ENCODE measurements at places on chromosomes 3 and 15.

DNA sequence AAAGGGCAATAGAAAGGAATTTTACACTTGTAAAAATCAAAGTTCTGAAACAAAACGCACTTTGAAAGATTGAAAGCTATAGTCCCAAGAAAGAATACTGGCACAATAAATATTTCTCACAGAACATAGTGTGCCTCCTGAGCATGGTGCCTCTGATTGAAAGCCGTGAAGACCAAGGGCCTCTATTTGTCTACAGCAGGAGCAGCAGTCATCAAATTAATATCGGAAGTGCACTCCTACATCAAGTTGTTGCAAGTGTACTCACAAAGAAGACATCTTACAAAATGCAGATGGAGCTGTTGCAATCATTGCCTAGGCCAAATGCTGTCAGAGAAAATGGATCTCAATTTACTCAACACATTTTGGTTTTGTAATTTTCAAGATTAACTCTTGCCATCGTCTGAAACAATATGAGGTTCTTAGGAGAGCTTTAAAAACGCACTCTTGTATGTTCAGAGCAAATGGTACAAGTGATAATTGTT lies 9.2 kb upstream of the WDR49 start:
- no peak for DNase-seq

DNA sequence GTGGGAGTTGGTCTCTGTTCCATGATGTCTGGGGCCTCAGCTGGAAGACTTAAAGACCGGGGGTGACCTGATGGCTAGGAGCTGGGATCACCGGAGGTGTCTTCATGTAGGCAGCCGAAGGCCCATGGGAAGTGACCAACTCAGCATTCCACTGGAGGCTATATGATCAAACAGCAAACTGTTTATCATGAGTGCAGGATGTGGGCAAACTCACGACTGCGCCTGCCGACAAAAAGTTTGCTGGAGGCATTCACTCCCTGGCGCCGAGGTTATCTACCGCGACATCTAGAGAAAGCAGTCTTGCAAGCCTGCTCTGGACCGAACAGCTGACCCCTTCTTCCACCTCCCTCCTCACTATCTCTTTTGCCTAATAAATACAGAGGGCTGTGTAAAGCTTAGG lies 62.7 kb upstream of the NR2C2 start:
- no peak for DNase-seq

GRCh38 chr3:169748670-169749069 lies 16.2 kb downstream of the TERC start:
- DNase-seq, result no peak

- DNase-seq, result no peak
Observed at GRCh38 chr3:43707998-43708397, 17.3 kb downstream of the ABHD5 start.

GRCh38 chr3:117306299-117306698 lies 596.7 kb downstream of the TUSC7 start:
- no peak for DNase-seq

DNA sequence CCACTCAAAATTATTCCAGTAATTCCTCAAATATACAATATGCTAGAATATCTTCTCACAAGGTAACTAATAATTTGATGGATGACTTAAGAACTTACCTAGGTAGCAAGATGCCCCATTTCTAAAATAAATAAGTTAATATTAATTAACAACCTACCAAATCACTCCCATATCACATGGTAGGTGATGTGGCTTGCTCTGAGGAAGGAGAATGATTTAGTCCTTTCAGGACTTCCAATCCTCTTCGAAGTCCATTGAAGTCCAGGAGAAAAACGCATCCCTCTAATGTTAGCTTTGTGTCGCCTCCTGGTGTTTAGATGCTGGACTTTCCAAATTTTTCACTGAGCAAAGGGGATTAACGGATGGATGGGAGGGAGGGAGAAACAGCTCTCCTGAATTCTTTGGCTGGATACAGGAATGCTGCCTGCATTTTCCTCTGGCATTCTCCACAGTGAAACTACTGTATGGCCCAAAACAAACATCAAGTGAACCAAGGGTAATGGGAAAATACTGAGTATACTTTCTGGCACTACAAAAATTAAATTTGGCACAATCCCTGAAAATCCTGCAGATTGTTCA lies 58.6 kb downstream of the PRICKLE2 start:
- DNase-seq, result no peak

GRCh38 chr15:68687136-68687735 lies 108.4 kb downstream of the CORO2B start:
- no peak for DNase-seq

GRCh38 chr3:189186101-189186500 lies 14.3 kb downstream of the TPRG1 start:
- DNase-seq, result no peak

- no peak for DNase-seq
Observed at GRCh38 chr3:87733671-87734367, 325.0 kb downstream of the CGGBP1 start.

DNA sequence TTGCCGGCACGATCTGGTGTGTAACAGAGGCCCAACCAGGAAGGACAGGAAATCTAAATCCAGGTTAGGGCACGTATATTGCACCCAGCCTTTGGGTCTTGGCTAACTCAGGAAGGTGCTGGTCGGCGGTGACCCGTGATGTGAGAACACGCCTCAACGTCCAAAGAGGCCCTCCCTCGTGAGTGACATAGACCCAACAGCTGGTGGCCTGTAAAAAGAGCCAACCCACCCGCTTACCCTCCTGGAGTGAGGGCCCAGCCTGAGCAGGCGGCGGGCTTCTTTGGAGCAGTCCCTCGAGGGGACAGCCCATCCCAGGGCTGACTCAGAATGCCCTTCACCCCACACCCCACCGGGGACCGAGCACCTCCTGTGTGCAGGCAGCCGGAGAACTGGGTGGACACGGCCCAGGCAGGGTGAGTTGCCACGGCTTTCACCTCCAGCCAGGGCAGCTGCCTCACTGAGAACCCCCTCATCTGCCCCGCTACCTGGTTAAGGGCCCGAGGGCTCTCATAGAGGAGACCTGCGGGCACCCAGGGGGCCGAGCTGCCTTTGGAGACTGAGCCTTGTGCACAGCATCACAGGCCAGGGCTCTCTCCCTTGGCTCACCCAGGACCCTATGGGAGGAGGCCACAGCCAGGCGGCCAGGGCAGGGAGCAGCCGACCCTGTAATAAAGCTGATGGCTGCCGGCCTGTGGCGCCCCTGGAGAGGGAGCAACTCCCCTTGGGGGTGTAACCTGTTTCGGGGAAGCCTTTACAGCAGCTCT lies 41.8 kb downstream of the ZNF710 start:
- no peak for DNase-seq

DNA sequence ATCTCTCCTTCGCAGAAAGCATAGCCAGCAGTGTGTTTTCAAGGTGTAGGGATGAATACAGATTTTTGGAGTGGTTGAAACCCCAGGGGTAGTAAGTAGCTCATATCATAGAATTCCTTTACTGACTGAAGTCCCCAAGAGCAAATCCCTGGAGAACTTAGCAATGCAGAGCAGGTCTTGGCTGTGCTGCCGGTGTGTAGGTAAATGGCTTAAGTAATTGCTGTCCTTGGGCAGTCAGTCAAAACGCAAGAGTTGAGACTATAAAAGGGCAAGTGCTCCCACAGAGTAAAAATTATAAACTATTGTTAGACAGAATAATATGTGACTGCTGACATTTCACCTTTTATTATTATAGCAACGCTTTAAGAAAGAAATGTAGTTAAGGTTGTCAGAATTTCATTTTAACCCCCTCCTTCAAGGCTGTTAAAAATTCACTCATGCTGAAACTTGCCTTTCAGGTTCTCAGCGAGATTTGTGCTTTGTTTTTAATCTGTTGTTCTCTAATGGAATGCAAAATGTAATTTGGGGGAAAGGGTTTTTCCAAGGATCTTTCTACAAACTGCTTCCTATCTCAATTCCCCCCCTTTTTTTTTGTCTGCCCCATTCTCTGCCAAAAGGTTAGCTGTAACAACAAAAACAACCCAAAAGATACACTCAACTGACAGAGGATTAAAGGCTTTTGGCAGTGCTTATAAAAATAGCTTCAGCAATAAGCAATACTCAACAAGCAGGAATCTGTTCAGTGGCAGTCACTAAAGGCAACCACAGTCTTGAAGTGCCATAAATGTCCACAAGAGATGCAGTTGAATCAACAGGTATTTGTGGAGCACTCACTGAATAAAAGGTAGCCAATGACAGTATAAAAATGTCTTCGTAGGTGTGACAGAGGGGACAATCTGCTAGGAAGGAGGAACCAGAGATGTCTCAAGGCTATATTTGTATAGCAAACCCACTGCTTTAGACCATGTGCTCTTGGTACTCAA lies 105.3 kb downstream of the THRB start:
- no peak for DNase-seq

- no peak for DNase-seq
Observed at GRCh38 chr3:46566040-46566641, at the start of gene LRRC2. TSS of gene LRRC2 (minus strand) at chr3:46566302. CDS start at chr3:46551591, 14,711 bp downstream.

- DNase-seq, result no peak
Observed at GRCh38 chr3:125022206-125022605, 33.6 kb downstream of the HEG1 start.

- no peak for DNase-seq
Observed at GRCh38 chr3:47954567-47954966, 61.6 kb downstream of the MAP4 start.

- no peak for DNase-seq
Observed at GRCh38 chr3:143476965-143477640, 357.5 kb downstream of the CHST2 start.

DNA sequence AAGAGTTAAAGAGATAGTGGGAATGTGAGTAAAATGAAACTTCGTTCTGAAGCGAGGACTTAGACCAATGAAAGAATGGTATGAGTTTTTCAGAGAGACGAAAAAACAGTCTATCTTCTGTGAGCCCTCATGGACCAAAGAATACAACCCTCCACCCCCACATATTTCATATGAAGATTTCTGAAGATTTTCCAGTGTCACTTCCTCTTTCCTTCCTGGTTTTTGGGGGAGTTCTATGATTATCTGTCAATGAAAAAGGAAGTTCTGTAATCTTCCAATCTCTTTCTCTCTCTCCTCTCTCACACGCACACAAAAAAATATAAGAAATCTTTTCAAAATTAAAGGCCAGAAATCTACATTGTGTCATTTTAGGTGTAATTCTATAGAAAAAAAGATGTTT lies 27.7 kb downstream of the CMSS1 start:
- DNase-seq, result no peak

DNA sequence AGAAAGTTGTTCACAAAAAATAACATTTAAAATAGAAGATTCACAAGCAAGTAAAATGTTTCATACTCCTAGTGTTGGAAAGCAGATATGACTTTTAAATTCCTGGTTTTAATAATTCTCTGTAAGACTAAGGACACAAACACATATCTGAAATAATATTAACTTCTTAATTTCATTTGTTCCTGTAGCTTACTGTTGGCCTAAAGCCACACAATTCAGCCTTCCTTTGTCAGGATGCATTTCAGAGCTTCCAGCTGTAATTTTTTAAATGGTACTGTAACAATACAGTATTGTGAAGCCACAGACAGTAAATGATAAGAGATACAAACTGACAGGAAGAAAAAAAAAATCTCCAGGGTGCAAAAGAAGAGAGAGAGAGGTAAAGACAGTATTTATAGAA lies 84.2 kb downstream of the TMCC1 start:
- no peak for DNase-seq

GRCh38 chr3:9765865-9766264 lies 3.9 kb downstream of the CAMK1 start:
- no peak for DNase-seq

- no peak for DNase-seq
Observed at GRCh38 chr15:43943511-43943910, 116.7 kb downstream of the WDR76 start.

GRCh38 chr3:148625095-148625736 lies 72.5 kb upstream of the AGTR1 start:
- DNase-seq, result no peak

DNA sequence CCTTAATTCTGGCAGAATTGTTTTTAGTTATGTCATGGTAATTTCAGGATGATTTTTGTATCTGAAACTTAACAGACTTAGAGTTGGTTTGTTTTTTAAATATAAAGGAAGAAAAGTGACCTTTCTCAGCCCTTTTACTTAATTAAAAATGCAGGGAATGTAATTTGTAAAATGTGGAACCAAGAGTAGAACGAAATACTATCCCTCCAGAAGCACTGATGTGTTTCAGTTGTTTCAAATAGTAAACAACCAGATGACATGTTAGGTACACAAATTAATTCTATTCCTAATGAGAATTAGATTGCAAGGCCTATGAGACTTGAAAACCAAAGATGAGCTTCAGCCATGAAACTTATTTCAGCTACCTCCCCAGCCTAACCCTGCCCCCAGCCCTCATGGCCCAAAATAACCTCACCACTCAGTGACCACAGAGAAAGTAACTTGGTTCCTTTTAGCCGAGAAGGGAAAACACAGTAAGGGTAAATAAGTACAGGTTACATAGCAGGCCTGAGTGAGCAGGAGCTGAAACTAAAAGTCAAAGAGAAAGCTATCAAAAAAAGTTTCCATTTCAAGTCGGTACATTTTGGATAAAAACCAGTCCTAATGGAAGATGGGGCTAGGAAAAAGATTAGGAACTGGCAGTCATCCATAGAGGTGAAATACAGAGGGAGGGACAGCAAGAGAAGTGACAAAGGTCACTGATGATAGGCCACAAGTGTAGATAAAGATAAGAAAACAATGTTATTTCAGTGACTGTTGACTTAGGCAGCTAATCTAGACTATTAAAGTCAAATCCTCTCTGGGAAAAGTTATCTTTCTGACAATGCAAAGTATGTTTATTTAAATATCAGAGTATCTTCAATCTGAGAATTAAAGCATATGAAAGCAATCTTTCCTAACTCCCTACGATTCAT lies 23.2 kb downstream of the SENP8 start:
- DNase-seq, result no peak

DNA sequence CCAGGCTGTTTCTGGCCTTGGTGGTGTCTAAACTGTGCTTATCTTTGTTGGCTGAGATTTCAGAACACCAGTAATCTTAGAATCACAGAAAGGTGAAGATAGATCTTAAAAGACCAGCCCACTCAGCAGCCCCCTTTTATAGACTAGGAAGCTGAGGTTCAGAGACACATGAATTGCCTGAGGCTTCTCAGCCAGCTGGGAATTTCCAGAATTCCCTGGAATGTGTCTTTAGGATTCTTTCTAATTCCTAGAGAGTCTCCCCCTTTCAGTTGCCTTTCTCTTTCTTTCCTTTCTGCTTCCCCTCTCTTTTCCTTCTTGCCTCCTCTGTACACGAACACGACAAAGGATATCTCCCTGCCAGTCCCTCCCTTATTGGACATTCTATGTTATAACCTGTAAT lies 19.5 kb downstream of the ANKUB1 start:
- no peak for DNase-seq

DNA sequence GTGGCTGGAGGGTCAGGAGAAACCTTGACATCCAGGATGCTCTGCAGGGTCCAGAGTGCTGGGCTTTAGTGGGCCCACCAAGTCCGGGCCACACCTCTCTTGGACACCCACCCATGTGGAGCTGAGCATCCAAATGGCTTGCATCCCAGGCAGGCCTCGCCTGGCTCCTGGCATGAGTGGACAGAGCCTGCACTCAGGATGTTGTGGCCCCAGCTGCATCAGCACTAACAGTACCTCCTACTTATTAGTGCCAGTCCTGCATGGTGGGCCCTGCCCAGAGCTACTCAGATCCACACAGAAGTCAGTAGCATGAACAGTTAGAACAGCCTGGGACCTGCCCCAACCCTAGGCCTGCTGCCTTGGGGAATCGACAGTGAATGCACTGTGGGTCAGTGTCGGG lies 42.2 kb upstream of the MRPS22 start:
- DNase-seq, result no peak
